Fibroblast of skin of left biceps (primary cell): ENCODE measurements at places on chromosomes 1 and 21.

- no peak for DNase-seq
Measured at GRCh38 chr1:179815641-179816040, 62.0 kb downstream of the TOR1AIP2 start.

- no peak for DNase-seq
Measured at GRCh38 chr21:34204481-34205439, 131.4 kb downstream of the MRPS6 start.

DNA sequence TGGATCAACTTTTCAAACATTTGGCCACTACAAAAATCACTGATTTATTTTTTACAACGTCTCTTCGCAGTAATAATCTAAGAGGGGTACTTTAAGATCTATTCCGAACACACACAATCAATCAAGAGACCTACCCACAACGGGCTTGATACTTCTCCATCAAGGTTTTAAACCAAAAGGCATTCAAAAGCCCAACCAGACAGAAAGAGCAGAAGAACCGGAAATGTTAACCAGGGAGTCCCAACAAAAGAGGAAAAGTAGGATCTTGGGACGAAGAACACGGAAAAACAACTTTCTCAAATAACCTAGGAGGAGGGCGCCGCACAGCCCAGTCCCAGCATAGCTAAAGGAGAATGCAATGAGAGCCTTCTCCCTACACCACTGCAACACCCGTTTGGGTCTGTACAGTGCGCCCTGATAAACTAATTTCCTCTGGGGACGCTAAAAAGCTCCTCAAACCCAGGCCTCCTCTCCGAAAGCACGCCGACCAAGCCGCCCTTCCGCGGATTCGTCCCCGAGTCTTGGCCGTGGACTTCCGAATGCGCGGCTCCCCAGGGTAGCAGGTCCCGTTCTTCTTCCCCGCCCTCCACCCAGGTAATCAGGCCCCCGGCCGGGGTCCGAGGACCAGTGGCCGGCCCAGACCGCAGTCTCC is 623 bp downstream of the RPL22 start:
- no peak for DNase-seq

- DNase-seq = no peak
Measured at GRCh38 chr1:229402993-229403392, 30.9 kb downstream of the ACTA1 start.

DNA sequence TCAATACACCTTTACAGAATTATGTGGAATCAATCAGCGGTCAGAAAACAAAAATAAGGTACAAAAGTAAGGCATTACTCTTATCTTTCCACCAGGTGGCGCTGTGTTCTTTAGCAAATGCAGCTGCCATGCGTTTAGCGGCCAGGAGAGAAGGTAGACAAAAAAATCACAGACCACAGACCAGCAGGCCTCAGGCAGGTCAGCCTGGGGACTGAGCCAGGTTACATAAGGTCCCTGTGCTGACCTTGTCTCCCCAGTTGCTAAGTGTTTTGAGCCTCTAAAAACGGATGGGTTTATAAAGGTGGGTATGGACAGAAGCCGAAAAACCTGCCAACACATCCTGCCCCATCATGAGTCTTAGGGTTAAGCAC is 2.8 kb downstream of the RGS16 start:
- DNase-seq = no peak

GRCh38 chr1:162357681-162358266 is 18.9 kb downstream of the SPATA46 start:
- no peak for DNase-seq

- no peak for DNase-seq
Measured at GRCh38 chr1:201999625-202000238, 10.7 kb upstream of the ELF3 start.

DNA sequence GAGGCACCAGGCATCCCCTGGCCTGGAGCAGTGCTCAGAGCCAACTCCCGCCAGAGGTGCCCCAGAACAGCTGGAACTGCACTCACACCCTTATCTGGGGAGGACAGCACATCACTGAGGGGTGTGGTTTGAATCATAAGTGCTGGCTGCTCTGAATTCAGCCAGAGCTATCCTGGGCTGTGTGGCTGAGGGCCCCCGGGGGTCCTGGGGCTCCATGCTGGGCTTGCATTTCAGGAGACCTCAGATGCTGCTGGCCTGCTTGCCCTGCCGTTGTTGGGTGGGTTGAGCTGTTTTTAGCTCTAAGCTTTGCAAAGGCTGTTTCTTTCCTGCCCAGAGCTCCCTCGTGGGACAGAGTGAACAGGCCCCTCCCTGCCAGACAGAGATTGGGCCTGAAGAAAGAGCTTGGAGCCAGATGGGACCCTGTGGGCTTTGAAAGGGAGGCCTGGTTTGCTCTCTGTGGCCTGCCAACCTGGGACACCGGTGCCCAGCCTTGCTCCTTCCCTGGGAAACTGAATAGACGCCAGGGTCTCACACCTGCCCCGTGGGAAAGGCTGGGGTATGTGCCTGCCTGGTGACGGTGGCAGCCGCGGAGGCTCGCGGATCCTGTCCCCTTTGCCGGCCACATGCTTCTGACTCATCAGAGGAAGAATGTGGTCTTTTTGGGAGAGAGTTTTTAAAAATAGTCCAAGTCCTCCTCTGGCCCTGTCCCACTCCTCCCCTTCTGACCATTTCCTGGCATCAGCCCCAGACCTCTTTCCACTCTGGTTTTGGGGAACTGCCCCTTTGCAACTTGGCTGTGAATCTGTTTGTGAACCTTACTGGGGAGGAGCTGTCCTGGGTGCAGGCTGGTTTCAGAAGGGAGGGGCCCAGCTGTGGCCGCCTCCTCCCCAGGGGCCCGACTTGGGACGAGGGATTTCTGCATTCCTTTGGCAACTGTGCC is 30.0 kb downstream of the ARHGEF10L start:
- DNase-seq = peak; percentile 52

DNA sequence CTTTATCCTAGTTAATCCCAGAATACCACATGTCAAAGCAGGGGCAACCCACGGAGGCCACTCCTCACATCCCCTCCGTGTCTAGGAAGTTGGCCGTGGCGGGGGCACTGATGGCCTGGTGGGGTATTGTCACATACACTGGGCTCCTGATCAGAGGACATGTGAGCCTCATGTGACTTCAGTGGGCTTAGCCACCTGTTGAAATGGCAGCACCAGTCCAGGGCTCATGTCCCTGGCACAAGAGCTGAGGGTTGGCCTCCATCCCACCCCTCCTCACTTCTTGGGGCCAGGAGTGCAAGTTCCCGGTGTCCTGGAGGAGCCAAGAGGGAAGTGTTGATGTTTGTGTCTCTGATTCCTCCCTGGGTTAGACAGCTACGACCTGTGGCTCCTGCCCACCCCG is 313.4 kb downstream of the CAMTA1 start:
- no peak for DNase-seq

- DNase-seq = no peak
Measured at GRCh38 chr21:39016740-39017315, 166.4 kb downstream of the PSMG1 start.

DNA sequence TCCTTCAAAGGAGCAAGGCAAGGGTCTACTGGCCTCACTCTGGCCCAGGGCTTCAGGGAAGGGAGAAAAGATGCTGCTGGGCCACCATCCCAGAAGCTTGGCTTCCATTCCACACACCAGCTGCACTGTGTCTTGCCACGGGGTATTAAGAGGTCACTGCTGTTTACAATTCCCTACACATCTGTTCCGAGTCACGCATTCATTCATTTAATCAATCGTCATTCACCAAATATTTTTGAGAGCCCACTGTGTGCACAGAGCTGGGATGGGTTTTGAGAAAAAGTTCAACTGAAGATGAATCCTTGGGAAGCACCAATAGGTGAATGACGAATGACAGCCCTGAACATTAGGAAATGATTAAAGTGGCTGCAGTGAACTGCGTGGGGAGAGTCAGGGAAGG is 101.7 kb downstream of the NAV1 start:
- DNase-seq = peak; percentile 68

GRCh38 chr1:169610108-169610507 is 19.8 kb downstream of the SELP start:
- no peak for DNase-seq

- no peak for DNase-seq
Measured at GRCh38 chr1:6785318-6785727, at the start of gene CAMTA1. Gene CAMTA1 (plus strand): TSS chr1:6785454. CDS start chr1:6785531, 77 bp downstream.

DNA sequence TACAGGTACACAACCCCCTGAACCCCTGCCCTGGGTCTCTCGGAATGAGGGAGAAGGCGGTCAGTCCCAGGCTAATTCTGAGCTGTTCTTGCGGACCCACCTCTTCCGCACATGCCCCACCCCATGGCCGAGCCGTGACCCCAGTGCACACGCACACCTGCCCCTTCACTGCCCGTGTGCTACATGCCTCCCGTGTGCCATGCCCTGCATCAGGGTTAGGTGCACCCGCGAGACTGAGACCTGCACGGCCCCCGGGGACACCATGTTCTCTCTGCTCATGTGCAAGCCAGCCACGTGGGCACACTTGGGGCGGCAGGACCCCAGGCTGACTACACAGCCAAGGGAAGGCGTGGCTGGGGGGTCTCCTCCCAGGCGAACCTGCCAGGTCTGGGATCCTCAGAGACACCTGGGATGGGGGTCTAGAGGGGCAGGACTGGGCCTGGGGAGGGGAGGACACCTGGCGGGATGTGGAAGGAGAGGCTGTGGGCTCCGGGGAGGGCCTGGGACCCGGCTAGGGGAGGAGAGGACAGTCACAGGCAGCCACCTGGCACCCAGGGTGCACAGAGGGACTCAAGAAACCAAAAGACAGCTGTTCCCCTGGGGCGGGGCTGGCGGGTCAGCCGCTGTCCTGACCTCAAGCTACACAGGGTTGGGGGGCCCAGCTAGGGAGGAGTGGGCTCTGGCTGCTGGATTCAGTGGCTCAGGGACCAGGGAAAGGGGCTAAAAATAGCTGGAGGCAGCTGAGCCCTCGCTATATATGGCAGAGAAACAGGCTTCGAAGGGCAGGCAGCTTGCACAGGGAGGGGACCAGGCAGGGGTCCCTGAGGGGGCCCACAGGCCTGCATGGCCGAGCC is 133.4 kb downstream of the CASZ1 start:
- no peak for DNase-seq

DNA sequence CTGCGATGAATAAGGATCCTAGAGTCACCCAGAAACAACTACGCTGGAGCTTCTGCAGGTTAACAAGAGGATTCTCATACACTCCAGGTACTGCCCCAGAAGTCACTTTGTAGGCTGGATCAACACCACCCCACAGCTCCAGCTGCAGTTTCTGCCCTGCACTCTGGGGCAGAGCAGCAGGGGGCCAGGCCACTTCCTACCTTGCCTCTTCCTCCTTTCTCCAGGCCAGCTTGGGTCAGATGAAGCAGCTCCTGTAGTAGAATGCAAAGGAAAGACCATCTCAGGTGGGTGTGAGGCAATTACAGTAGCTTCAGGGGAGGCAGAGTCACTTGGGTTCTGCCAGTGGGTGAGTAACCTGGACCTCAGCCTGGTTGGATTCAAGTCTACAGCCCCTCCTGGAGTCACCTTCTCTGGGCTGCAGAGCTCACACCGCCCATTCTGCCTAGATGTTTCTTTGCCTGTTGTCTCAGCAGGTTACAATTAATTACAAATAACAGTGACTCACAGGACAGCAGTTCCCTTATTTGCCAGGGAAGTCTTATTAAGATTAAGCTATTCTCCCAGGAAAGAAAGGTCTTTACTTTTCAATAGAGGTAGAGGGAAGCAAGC is 24.4 kb upstream of the BCAR3 start:
- no peak for DNase-seq

DNA sequence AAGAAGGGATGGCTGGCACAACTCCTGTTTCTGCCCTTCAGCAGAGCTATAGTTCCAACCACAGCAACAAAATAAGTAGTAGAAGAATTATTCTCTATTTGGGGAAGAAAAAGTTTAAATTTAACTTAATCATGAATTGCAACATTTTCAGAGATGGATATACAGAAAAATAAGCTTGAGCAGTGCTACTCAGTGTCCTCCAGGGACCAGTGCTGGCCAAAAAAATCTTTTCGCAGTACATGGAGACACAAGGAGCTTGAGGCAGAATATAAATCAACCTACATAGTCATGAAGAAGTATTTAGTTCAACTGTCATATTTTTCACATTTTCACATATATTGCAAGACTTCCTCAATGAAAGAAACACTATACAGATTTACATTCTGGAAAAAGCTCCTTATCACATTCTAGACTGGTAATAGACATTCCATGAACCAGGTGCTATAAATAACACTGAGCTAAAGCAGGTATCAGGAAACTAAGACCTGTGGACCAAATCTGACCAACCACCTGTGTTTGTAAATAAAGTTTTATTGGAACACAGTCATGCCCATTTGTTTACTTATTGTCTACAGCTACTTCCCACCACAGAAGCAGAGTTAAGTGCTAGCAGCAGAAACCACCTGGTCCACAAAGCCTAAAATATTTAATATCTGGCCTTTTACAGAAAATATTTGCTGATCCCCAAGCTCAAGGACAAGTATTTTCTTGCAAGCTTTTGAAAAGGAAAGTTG is 101.9 kb downstream of the RGS21 start:
- DNase-seq = peak; percentile 12

- DNase-seq = no peak
Measured at GRCh38 chr1:229059671-229060539, 211.0 kb upstream of the RAB4A start.
